ENCODE measurements at places on chromosomes 13 and 19. TPM values are rescaled to one million over a fixed set of nuclear protein-coding genes. Genes with fewer than 3 reads are reported as not detected.
A peak's percentile ranks its signal among the peaks of the same experiment; 100 is the strongest.

GRCh38 chr19:47063874-47064273 lies 15.4 kb upstream of the TMEM160 start:
- no peak for DNase-seq

DNA sequence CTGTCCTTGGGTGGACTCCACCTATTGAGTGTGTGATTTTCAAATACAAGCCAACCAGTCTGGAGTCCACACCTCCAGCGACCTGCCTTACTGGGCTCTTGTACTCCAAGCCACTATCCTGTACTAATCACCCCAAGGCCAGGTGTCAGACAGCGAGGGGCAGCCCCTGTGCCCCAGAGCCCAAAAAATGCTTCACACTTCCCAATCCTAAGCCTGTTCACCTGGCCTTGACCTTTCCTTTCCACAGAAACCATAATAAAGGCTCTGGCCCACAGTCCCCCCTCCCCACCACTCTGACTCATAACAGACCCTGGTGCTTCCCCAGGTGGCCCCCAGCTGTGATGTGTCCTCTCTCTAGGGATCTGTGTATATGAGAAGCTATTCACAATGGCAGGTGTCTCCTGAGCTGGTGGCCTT lies 3.9 kb downstream of the CD209 start:
- no peak for DNase-seq

DNA sequence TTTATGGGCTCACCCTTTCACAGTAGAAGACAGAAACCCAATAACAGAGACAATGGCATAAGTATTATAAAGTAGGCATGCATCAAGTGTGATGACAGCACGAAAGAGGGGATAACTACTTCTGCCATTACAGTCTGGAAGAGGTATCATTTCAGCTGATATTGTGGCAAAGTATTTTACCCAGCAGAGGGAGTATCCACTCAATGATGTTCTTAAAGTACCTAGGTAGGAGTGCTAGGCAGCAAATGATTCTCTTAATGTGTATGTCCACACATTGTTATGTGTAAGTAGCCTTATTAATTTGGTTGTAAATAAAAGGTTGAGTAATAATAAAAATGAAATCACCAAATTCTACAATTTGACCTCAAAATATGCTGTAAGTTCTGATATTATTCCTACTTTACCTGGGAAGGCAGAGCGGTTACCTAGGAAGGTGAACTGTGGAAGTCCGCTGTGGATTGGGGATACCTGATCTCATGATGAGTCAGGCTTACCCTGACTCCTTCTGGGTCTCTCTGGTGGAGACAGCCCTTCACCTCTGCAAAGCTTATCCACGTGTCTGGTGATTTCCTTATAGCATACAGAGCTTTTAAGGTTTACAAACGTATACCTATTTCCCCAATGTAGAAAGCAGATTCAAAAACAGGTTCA lies 4.1 kb upstream of the UBAC2 start:
- no peak for DNase-seq

- no peak for DNase-seq
These were observed 1952.0 kb downstream of the OLFM4 start for GRCh38 chr13:54980651-54981050.

GRCh38 chr13:28012896-28013295 lies 24.4 kb upstream of the URAD start:
- DNase-seq: no peak

DNA sequence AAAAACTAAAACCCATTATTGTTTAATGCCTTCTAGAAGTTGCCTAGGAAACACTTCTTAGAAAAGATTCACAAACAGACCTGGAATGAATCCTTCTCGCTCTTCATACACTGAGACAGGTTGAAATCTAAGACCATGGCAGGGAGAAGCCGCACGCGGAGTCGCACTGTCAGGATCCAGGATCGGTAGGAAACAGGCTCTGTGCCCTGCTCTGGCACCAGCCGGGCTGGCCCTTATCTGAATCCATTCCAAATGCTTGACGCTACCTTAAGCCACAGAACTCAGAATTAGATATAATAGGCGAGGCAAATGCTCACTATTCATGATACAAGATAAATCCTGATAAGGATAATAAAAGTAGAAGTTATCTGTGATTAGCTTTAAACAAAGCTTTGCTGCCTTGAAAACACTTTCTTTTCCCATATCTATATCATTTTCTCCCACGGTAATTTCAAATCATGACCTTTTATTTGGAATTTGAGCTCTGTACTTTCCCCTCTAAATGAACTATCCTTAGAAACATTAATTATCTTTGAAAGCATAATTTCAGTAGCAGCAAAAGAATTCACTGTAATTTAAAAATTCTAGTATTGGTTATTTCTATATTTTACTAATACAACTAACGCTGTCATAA lies 385.6 kb downstream of the IRS2 start:
- no peak for DNase-seq

- DNase-seq: no peak
These were observed 776.3 kb downstream of the EFNB2 start for GRCh38 chr13:105758918-105759860.

- no peak for DNase-seq
These were observed 7.1 kb upstream of the EML2 start for GRCh38 chr19:45646345-45646698.

- DNase-seq: no peak
These were observed 542.5 kb downstream of the GPC6 start for GRCh38 chr13:93769101-93769500.

- no peak for DNase-seq
These were observed 5.8 kb upstream of the REXO1 start for GRCh38 chr19:1854039-1854541.

DNA sequence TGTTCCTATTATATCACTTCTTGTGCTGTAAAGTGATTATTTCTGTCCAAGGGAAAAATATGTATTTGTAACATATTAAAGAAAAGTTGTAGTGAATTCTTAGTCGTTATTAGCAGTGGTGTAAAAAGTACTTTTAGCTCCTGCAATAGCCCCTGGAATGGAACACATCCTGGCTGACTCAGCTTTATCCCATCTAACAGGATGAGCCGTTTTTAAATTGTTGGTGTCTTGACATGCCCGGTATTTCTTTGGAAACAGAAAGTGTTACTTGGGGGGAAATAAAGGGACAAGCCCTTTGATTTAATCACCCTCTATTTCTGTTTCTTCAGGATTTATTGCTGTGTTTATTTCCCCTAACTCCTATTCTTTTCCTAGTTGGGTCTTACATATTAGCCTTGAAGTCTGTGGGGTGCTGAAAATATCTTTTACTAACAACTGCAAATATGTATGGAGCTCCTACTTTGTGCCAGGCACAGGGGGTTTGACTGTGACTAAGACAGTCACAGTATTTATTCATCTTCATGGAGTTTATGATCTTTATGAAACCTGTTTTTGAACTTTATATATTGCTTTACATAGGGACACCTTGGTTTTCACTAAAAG lies 17.9 kb downstream of the COG3 start:
- DNase-seq: no peak

DNA sequence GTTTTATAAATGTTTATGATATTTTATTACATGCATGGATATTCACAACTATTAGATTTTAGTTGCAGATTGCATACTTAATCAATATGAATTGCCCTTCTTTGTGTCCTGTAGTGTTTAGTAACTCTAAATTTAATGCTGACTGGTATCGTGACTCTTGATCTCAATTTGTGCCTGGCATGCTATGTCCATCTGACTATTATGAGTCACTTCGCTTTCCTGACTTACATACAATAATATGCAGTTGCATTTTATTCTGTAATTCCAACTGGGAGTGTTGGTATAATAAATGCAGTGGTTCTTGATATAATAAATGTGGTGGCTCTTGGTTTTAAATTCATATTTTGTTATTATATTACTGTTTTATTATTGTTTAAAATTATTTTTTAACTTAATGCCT lies 277.5 kb downstream of the LIG4 start:
- DNase-seq: no peak

DNA sequence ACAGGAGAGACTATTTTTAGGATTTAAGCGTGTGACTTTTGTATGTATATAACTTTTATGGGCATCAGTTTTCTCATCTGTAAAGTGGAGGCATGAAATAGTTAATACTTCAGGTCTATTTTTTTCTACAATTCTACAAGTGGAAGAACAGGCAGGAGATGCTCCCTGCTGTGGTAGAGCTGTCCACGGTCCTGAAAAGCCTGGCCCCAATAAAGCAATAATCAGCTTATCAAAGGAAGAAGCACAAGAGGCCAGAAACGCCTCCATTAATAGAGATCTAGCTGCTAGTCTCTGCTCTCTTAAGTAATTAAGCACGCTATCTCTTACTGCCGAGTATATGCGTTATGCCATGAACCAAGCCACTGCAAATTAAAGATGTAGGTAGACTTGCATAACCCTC lies 28.0 kb upstream of the WASF3 start:
- DNase-seq: peak; percentile 58

DNA sequence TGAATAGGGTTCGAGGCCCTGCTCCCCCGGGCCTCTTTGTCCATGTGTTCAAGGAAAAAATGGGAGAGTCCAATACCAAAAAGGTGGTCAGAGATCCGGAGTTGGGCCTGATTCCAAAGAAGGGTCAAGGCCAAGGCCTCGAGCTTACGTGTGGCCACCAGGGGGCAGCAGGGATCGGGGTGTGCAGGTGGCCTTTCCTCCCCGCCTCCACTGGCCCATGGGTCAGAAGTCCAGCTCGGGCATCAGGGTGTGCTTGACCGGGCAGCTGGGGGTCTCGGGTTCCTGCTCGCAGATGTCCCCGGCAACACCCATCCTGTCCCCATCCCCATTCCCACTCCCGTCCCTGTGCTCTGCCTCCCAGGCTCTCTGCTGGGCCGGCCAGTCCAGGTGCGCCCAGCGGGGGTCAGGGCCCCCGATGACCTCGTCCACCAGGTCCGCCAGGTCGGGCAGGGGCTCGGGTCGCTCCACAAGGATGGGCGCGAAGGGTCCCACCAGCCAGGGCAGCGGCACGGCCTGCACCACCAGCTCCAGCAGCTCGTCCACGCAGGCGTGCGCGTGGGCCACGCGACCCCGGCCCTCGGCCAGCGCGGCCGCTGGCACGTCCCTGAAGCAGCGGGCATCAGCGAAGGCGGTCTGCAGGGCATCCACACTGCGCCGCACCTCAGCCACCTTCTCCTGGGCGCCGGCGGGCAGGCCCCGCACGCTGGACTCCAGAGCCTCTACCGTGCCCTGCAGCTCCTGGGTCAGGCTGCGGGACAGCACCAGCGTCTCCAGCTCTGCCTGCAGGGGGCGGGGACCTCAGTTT lies 5.2 kb upstream of the PLIN4 start:
- no peak for DNase-seq

GRCh38 chr19:1101337-1101698 lies 2.5 kb upstream of the GPX4 start:
- no peak for DNase-seq

- DNase-seq: no peak
These were observed at the start of gene ACER1 for GRCh38 chr19:6333439-6333838. Gene ACER1, minus strand, starts transcription at chr19:6333612. Its CDS starts 61 bp downstream, at chr19:6333551.

DNA sequence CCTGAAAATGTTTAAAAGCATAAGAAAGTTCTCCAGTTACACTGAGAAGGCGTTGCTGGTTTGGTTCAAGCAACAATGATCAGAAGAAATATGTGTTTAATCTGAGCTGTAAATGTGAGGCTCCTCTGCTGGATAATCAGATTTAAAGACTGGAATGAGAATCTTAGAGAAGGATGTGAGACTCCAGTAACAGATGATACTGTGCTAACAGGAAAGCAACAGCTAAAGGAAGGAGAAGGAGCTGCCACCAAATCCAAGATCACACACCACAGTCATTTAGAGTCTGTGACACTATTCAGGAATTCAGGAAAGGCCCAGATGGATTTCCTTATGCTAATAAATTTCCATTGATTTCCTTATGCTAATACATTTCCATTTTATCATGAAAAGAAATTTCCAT lies 16.9 kb downstream of the DCLK1 start:
- no peak for DNase-seq

DNA sequence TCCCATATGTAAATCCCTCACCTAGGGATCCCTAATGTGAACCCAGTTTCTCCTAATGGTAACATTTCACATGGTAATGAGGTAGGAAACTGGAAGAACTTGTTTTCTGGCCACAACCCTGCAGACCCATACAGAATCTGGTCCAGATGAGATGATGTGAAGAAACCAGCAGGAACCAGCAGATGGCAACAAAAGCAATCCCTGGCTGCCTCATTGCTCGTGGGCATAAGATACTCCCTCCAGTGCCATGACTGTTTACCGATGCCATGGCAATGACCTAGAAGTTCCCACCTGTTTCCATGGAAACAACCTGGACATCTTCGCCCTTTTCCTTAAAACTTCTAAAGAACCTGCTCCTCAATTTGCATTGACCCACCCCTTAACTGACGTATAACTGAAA lies 1.4 kb upstream of the CD209 start:
- no peak for DNase-seq

DNA sequence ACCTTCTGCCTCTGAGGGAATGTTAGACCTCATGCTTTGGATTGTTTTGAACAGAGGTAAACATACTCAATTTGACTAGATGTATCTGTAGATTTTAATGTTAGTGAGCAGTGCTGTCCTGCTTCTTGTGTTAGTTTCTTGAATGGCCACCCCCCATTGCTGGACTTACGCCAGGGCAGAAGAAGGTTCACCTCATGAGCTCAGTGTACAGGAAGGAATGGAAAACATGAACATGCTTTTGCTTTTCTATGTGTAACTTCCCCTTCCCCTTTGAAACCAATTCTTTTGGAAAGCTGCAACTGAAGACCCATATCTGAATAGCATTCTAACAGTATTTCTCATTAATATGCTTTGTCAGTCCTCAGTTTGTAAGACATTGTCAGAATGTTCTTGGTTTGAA lies 32.3 kb downstream of the WASF3 start:
- DNase-seq: no peak

DNA sequence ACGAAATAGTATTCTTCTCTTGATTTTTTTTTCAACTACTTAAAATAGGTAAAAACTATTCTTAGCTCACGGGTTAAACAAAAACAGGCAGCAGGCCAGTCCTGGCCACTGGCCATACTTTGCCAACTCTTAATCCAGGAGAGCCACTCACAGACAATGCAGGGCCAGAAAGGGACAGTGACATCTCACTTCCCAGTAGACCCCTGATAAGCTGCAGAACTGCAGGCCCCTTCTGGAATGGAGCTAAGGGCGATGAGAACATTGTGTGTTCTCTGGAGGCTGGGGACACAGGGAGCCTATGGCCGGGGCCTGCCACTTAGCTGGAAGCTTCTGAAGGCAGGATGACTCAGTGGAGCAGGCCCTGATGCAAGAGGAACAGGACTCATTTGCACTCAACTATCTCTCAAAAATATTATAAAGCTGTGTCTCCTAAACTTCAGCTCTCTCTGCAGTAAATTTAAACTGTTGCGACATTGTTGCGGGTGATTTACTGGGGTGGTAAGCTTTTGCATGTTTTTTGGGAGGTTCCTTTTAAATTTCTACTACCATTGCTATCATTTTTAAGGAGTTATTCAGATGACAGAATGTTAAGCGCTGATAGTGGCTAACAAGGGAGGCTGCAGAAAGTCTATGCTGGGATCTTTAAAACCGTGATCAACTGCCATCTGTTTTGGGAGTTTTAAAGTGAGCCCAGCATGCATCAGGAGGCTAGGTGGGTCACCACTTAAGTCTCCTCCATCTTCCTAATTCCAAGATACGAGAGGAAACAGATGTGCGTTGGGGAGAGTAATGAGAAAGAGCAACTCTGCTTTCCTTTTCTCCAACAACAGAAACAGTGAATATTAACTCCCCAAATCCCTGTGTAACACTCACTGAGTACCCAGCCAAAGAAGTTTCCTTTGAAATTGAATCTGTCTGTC lies 33.2 kb upstream of the KATNAL1 start:
- no peak for DNase-seq

PAF1 gene
- 42.9 TPM for total RNA-seq

SLC8A2 gene
- 2.5 TPM for total RNA-seq

CGB5 gene
- total RNA-seq: 5.7 TPM

PSG1 gene
- not detected for total RNA-seq

TNFSF13B gene
- 1.6 TPM for total RNA-seq

CERS4 gene
- total RNA-seq: 67.0 TPM

LILRA6 gene
- total RNA-seq: not detected

CEACAM20 gene
- not detected for total RNA-seq

LGALS14 gene
- total RNA-seq: 0.71 TPM

Data from mesothelial cell of epicardium (in vitro differentiated cells).